ENCODE measurements at places on chromosomes 3 and 15.

DNA sequence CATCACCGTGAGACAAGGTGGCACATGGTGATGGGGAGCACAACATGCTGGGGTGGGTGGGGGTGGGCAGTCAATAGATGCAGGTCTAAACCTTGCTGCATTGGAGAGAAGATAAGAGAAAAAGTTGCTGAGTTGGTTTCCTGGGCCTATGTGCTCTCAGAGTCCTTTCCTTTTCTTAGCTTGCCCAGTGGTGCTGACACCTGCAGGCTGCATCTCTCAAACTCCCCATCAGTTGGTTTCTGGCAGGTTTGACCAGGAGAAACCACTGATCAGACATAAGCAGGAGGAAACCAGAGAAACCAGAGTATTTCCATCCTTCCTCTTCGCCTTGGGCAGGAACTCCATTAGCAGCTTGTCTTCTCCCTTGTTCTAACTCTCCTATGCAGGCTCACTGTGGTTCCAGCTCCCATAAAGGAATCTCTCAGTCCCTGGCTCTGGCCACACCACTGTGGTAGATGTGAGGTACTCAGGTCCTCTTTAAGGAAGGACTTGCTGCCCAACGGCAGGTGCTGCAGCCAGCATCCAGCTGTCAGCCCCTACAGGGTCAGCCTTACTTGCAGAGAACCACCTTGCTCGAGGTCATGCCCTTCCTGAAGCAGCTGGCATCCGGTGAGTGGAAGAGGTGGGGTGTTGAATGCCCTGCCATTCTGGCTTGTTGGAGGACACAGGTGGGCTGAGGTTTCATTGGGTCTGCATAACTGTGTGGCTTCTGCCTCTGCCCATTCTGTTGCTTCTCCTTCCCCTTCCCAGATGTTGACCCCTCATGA lies 172.3 kb upstream of the ANKRD28 start:
- DNase-seq = no peak

- peak; percentile 86 for DNase-seq
Measured at GRCh38 chr3:157089455-157090221, 70.3 kb downstream of the CCNL1 start.

DNA sequence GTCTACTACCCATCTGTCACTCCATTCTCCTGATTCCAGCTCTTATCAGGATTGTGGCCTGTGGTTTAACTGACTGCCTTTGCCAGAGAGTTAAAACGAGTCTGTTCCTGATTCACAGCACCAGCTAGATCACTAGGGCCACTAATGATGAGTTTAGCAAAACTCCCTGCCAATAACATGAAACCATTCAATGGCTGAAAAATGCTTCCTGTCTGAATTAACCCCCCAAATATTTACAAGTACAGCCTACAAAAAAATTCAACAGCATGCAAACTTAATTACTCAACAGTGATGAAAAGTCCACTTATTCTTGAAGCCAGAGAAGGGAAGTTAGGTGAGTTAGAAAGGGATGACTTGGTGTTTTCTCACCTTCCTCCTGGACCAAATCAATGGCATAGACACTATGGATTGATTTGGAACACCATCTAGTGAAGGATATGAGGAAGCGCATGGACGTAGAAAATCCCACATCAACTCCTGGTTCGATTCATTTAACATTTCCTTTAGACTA lies 141.4 kb downstream of the TGFBR2 start:
- peak; percentile 70 for DNase-seq

GRCh38 chr15:37112971-37113670 lies 12.8 kb upstream of the MEIS2 start:
- no peak for DNase-seq

GRCh38 chr3:126406389-126407296 lies 11.9 kb downstream of the CFAP100 start:
- no peak for DNase-seq

DNA sequence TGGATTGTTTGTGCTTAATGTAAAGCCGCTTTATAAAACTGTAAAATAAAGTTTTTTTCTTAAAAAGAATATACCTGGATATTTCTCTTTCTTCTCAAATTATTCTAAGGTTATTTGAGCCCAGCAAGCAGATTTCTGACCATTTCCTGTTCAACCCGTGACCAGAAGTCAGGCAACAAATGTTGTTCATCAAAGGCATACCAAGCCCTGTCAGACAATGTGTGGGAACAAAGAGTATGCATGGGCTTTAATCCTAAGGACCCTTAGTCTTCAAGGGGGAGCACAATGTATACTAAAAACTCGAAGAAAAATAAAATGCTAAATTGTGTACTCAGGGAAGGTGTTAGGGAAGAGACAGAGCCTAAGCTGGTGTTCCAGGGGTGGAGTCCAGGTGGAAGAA lies 26.6 kb upstream of the PAQR5 start:
- DNase-seq = peak; percentile 45

All from dermis microvascular lymphatic vessel endothelial cell (primary cell).